Tongue (tissue), 3 donors: ENCODE measurements at places on chromosomes 1 and 21.

DNA sequence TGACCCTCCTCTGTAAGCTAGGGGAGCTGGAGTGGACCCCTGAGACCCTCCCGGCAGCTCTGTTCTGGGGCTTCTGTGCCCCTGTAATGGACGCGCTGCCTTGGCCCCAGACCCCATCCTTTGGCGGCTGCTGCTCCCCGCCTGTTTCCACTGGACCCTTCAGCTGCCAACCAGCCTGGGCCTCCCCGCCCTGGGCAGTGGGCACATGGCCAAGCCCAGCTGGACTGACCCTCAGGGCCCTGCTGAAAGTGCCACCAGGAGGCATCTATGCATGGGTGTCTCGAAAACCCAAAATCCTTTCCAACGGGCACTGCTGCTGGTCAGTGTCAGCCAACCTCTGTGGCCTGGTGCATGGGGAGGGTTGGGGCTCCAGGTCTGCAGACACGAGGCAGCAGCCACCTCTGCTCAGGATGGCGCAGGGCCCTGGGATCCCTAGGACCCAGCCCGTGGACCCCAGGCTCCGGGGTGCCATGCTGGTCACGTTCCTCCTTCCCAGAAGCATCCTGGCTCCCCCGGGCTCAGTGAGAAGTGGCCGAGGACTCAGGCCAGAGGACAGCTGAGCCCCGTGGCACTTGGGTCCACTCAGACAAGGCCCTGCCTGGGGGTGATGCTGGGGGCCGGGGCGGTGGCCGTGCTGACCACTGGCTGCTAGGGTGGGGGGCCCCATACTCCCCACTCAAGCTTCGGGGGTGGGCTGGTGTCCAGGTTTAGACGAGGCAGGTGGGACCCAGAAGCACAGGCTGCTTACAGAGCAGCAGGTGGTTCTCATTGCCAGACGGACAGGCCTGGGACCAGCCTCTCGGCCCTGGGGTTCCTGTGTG, 46.9 kb downstream of the SLX9 start:
- DNase-seq = peak; percentile 54

DNA sequence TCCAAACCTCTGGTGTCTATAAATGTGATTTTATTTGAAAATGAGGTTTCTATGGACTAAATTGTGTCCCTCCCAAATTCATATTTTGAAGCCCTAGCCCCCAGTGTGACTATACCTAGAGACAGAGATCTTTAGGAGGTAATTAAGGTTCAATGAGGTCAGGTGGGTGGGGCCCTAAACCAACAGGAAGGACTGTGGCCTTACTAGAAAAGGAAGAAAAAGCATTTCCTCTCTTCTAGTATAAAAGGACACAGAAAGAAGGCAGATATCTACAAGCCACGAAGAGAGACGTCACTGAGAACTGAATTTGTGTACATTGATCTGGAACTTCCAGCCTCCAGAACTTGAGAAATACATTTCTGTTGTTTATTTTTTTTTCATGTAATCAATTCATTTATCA, 123.1 kb upstream of the RUNX1 start:
- DNase-seq = no peak

DNA sequence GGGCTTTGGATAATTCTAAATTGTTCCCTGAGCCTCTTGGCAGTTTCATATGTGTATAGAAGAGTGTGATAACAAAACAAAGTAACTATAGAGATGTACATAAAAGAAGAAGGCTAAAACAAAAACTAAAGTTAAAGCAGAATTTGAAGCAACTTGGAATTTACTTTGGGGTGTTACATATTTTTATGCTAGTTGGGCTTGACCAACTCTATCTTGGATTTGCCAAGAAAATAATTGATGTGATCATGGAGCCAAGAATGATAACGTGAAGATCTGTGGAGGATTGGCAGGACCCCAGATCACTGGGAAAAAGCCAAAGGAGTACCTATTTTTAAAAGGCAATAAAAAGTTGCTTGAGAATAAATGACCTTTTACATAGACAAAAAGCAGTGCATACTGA, 206.9 kb downstream of the LMO4 start:
- no peak for DNase-seq

GRCh38 chr1:64287071-64287470, 83.6 kb downstream of the UBE2U start:
- no peak for DNase-seq

- DNase-seq = no peak
These were observed 70.8 kb downstream of the DDAH1 start for GRCh38 chr1:85394130-85394529.
